ENCODE measurements at places on chromosomes 6 and 20. TPM values are rescaled to one million over a fixed set of nuclear protein-coding genes. Genes with fewer than 3 reads are reported as not detected.

SIRPB2 gene
- not detected for polyA plus RNA-seq

FOXF2 gene
- not detected for polyA plus RNA-seq

ZBTB12 gene
- polyA plus RNA-seq = not detected

TFB1M gene
- polyA plus RNA-seq = 17.8 TPM

TAF8 gene
- 24.4 TPM for polyA plus RNA-seq

DAAM2 gene
- polyA plus RNA-seq = not detected

COL9A3 gene
- 0.15 TPM for polyA plus RNA-seq

CDSN gene
- polyA plus RNA-seq = not detected

ELOVL4 gene
- 0.40 TPM for polyA plus RNA-seq

THBS2 gene
- 0.02 TPM for polyA plus RNA-seq

TP53TG5 gene
- polyA plus RNA-seq = 0.42 TPM

CST1 gene
- not detected for polyA plus RNA-seq

CYP24A1 gene
- polyA plus RNA-seq = not detected

SLC17A4 gene
- polyA plus RNA-seq = not detected

PRKN gene
- 2.2 TPM for polyA plus RNA-seq

EDN1 gene
- polyA plus RNA-seq = not detected

TOX2 gene
- polyA plus RNA-seq = 1.2 TPM

KIF13A gene
- polyA plus RNA-seq = not detected

SLC32A1 gene
- polyA plus RNA-seq = not detected

GGTLC1 gene
- not detected for polyA plus RNA-seq
